Left kidney (tissue), 8 donors: ENCODE measurements at places on chromosomes 7 and 10. TPM values are rescaled to one million over a fixed set of nuclear protein-coding genes. Genes with fewer than 3 reads are reported as not detected.

Gene CYP26C1
- 0.05 TPM for polyA plus RNA-seq

Gene CYP3A7
- polyA plus RNA-seq = 1.2 TPM

Gene RNF32
- polyA plus RNA-seq = 3.9 TPM

GRCh38 chr10:78868048-78868447 is 200.7 kb upstream of the ZMIZ1 start:
- DNase-seq = no peak

Gene PLAU
- 16.1 TPM for polyA plus RNA-seq
